ENCODE measurements at places on chromosomes 7 and 10.

- no peak for DNase-seq
Measured at GRCh38 chr10:24370877-24371276, 161.9 kb downstream of the KIAA1217 start.

DNA sequence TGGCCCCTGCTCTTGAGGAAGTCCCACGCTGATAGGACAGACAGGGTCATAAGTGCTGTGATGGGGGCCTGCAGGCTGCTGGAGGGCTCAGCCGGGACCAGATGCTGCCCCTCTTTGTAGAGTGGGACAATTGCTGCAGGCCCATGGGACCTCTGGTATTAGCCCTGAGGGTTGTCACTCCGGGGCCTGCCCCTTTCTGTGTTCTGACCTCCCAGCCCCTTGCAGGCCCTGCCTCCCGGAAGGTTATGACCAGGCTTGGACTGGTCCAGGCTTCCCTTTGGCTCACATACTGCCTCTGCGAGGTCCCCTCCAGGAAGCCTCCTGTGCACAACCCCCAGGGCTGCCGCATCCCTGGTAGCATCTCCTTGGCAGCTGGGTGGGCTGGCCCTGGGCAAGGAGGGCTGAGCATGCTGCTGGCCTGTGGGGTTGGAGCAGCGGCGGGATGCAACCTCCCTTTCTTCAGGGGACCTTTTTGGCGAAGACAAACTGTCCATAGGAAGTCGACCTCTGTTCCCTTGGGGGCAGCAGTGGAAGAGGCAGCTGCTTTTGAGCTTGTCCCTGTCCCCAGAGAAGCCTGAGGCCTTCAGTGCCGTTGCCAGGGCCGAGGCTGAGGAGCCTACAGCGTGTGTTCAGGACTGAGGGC lies 8.8 kb downstream of the LIMK1 start:
- DNase-seq, result no peak

GRCh38 chr7:158371856-158372255 lies 215.8 kb downstream of the PTPRN2 start:
- no peak for DNase-seq

DNA sequence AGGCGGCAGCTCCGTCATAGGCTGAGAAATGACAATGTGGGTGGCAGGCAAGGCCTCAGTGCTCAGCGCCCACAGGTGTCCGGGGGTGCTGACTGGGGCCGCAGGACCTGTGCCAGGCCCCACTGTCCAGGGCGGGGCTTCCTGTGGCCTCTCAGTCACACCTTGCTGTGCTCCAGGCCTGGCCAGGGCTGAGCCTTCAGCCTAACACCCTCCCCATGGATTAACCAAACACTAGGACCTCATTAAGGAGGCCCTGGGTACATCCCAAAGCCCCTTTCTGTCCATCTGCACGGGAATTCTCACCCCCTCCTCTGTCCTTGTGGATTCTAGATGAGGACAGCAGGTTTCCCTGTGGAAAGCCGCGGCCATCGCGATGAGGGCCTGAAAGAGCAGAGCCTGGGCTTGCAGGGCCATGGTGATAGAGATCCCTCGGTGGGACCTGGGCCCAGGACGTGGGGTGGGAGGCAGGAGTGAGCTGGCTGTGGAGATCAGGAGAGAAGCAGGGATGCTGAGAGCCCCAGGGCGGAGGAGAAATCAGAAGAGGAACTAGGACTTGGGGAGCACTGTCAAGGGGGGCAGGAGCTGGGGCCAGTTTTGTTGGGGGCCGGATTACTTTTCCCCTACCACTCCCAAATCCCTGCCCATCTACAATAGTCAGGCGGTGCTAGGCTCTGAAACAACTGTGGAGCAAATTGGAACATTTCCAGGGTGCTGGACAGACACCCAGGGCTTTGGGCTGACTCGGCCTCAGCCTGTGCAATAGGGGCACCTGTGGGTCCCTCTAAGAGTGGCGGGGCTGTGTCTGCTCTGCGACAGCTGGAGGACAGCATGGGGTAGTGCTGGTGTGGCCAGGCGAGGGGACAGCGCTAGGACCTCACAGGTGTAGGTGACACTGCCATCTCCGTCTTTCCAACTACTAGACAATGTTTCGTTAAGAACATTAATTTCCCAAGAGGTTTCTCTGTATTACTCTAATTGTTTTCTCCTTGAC lies 23.3 kb upstream of the MNX1 start:
- no peak for DNase-seq

GRCh38 chr10:100654782-100655325 lies 90.5 kb upstream of the PAX2 start:
- DNase-seq, result peak; percentile 29
